ENCODE measurements at places on chromosomes 11 and 22.

GRCh38 chr22:41262250-41262765 is 21.6 kb upstream of the CHADL start:
- DNase-seq: no peak

DNA sequence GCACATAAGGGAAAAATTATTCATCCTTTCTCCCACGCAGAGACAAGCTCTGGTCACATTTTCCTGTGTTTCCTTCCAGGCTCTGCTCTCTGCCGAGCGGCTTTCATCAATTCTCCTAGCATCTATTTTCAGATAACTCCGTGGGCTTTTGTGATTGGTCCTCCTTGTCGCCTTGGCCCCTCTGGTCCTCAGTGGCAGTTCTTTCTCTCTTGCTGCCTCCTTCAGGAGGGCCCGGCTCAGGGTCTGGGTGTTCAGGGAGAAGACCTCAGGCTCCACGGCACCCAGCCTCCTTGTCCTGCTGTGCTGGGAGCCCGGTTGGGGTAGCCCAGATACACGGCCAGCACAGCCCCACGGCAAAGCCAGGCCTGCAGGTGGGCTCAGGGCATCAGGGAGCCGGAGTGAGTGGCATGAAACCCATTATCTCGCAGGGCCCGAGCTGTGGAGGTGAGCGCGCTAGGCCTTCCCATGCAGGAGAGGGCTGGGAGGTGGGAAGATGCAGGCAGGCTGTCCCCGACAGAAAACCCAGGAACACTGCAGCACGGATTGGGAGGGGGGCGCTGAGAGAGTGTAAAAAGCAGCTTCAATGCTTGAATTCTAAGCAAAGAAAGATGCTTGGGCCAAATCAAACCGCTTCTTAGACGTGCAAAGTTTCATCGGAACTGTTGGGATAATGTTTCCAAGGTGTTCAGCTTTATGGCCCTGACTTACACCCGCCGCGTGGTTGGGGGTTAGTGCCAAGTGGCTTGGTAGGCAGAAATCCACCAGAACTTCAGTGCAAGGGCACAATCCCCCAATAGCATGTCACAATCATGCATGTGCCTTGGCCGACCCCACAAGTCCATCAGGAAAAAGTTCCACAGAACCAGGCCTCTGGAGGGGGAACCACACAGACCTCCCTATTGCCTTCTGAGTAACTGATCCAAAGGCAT is 81.9 kb upstream of the WNT7B start:
- no peak for DNase-seq

GRCh38 chr11:13035711-13036110 is 26.6 kb downstream of the RASSF10 start:
- no peak for DNase-seq

GRCh38 chr11:131683131-131683530 is 312.7 kb downstream of the NTM start:
- DNase-seq: no peak

DNA sequence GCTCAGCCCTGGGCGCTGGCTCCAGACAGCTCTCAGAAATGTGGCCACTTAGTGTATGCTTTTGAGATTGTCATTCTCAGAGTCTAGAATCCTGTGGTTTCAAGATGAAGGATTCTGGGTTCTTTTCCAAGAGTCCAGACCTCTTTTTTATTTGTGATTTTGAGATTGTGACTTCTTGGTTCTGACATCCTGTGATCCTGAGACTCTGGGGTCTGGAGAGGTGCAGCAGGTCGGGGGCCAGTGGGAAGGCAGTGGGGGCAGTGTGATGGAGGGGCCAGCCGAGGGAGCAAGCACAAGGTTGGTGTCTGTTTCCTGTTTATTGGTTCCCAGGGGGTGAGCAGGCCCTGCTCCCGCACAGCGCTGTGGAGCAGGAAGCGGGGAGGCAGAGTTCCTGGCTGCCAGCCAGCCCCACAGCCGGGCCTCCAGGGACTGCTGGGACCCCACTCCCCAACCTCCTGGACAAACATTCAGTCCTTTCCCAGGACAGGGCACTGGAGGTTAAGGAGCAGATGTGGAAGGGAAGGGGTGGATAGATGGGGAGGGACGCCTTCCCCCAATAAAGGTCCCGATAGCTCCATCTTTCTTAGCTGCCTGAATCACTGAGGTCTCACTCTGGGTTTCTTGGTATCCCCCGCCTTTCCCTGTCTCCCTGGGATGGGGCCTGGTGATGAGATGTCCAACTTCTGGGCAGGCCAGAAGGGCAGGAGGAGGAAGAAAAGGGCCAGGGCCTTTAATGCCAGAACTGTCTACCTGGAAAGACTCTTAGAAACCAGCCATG is 13.7 kb downstream of the ARHGEF17 start:
- DNase-seq: no peak

GRCh38 chr11:16169956-16170847 is 186.1 kb downstream of the SOX6 start:
- DNase-seq: no peak

- DNase-seq: no peak
These were observed 20.6 kb downstream of the TMEM218 start for GRCh38 chr11:125090816-125091215.

- no peak for DNase-seq
These were observed 9.0 kb downstream of the RPL27A start for GRCh38 chr11:8691601-8692000.

- DNase-seq: peak; percentile 13
These were observed 38.4 kb downstream of the NF2 start for GRCh38 chr22:29641700-29642330.

GRCh38 chr11:123381817-123382554 is 48.1 kb upstream of the GRAMD1B start:
- DNase-seq: no peak

- DNase-seq: no peak
These were observed 32.9 kb downstream of the OR52E1 start for GRCh38 chr11:5102246-5102645.

GRCh38 chr22:24009227-24010017 is 1.7 kb upstream of the CABIN1 start:
- DNase-seq: no peak

DNA sequence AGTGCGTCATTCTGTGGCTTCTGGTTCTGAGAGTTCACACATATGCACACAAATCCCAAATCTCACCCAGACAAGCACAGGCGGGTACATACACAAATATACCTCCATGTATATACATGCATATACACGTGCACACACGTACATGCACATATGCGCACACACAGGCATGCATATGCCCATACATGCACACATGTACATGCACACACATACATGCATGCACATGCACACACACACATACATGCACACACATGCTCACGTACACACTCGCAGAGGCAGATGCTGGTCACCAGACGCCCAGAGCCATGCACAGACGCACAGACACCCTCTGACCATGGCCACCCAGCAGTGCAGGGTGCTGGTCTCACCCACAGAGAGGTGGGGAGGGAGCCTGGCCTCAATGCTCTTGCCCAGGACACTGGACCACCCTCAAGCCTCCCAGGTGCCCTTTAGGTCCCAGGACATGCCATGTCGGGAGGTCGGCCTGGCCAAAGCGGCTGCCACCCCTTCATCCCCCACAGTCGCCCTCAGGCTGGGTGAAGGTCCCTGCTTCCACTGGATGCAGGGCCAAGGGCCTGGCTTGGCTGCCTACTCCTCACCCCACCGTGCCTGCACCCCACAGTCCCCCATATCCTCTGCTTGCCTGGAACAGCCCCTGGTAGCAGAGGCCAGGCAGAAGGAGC is 9.5 kb downstream of the DUSP8 start:
- no peak for DNase-seq
